ENCODE measurements at places on chromosomes 3 and 15.

DNA sequence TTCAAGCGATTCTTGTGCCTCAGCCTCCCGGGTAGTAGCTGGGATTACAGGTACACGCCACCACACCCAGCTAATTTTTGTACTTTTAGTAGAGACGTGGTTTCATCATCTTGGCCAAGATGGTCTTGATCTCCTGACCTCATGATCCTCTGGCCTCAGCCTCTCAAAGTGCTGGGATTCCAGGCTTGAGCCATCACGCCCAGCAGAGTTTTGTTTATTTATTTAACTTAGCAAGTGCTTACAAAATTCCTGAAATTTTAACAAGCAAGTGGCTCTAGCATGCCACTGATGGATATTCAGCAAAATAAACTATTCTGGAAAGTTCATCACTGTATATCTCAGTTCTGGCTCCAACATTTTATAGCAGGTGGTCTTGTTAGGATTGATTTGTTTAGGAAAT lies 585.9 kb downstream of the OTOL1 start:
- no peak for DNase-seq

DNA sequence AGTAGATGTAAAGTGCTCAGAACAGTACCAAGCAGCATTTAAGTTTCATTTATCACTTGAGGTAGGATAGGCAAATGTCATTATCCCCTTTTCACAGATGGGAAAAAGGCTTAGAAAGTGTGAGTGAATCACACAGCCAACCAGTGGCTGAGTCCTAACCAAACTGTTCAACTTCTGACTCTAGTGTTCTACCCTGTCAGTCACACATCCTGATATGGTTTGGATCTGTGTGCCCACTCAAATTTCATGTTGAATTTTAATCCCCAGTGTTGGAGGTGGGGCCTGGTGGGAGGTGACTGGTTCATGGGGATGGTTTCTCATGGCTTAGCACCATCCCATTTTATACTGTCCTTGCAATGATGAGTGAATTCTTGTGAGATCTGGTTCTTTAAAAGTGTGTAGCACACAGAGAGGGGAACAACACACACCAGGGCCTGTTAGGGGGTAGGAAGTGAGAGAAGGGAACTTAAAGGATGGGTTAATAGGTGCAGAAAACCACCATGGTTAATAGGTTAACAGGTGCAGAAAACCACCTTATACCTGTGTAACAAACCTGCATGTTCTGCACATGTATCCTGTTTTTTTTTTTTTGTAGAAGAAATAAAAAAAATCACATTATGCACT lies 304.7 kb downstream of the SUCLG2 start:
- peak; percentile 89 for DNase-seq

GRCh38 chr3:63655519-63655918 lies 3.0 kb downstream of the SNTN start:
- DNase-seq: peak; percentile 68

GRCh38 chr3:195261925-195262324 lies 9.0 kb downstream of the XXYLT1 start:
- no peak for DNase-seq

GRCh38 chr15:98779463-98780071 lies 131.2 kb downstream of the IGF1R start:
- DNase-seq: peak; percentile 82

DNA sequence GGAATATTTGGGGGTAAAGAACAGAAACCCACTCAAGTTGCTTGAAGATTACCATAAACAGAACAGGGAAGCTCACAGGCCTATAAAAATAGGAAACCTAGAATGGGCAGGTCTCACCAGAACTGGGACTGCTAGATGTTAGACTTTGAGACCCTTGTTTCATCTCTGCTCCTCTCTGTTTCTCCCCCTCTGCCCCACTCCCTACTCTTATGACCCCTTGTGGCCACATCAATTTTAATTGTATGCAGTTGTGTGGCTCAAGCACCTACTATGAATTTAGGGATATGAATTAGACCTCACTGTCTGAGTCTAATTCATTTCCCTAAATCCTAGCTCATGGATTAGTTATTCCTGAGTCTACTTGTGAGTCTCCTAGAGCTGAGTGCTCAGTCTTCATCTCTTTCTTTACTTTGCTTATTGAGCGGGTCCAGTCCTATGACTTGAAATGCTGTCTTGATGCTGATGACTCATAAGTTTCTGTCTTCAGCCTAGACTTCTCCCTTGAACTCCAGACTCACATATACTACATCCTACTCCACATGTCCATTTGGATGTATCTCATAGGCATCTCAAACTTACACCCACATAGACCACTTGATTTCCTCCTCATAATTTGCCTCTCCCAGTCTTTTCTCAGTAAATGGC lies 78.7 kb downstream of the ITPR1 start:
- peak; percentile 17 for DNase-seq

DNA sequence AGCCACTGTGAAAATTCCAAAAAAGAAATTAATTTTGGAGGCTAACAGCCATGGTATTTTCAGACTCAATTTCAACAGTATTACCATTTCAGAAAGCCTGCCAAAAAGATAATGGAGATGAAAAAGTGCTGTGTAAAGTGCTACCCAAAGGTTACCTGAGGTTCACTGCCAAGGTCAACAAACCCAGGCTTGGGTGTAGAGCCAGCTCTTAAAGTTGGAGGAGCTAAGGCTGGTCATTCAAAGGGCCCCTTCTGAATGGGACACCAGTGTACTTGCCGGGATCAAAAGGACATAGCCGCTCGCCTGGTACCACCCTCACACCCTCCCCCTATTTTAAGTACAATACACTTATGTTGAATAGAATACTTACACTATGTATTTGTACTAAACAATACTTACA lies 64.5 kb downstream of the ETV5 start:
- no peak for DNase-seq

- DNase-seq: no peak
Measured at GRCh38 chr3:99126316-99126715, 224.8 kb upstream of the DCBLD2 start.

GRCh38 chr3:16516695-16517481 lies 3.4 kb upstream of the RFTN1 start:
- DNase-seq: peak; percentile 57

GRCh38 chr15:63474810-63475316 lies 29.5 kb upstream of the USP3 start:
- peak; percentile 97 for DNase-seq

DNA sequence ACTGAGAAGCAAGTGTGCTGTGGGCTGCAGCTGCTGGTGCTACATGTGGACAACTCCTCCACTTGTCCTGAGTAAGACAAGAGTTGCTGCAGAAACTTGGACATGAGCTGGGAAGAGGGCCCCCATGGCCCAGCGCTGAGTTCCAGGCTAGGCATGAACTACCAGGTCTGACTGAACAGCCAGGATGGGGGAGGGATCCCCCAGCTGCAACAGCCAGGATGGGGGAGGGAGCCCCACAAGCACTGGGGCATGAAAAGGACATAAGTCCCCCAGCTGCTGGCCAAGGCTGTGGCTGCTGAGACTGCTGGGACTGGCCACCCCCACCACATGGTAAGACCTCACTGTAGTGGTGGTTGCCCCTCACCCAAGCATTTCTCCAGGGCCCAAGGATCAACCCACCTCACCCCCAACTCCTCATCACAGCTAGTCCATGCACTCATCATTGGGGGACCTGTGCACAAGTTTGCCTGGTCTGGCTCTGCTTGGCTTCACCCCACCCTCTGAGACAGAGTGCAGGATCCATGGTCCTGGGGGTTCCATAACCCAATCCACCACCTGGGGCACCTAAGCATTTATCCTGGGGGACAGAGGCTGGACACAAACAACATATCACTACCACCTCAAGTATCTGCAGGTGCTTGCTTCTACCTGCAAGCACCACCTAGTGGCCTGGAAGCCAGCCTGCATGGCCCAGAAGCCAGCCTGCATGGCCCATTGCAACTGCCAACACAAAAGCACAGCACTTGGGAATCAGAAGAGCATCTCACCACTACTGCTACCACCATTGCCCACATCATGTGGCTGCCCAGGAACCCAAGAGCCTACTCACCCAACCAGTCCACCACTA lies 84.5 kb upstream of the STT3B start:
- peak; percentile 50 for DNase-seq

DNA sequence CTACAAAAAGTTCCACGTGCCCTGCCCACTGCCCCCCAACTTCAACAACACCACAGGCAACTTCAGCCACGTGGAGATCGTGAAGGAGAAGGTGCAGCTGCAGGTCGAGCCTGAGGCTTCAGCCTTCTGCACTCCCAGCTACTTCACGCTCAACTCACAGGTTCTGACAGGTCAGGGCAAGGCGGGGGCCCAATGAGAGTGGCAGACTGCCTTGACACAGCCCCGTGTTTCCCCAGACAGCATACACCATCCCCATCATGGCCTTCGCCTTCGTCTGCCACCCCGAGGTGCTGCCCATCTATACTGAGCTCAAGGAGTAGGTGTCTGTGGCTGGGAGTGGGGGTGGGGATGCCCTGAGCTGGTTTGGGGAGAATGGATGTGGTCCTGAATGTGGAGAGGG lies 12.6 kb downstream of the SLC38A3 start:
- no peak for DNase-seq

DNA sequence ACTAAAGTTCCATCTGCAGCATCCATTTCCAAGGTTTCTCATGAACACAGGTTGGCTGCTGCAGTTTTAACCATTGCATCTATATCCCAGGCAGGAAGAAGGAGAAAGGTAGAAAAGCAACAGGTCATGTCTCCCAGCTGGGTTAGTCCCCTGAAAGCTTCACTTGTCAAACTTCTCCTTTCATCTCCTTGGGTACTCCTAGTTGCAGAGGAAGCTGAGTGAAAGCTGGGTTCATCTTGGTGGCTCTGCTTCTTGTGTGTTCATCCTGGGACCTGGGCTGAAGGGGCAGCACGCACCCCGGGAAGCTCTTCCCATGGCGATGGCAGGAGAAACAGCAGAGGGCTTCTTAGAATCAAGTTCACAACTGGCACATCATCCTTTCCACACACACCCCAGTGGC lies 61.3 kb upstream of the NR2C2 start:
- no peak for DNase-seq

GRCh38 chr15:40232625-40233070 lies 6.2 kb upstream of the PAK6 start:
- DNase-seq: no peak

- no peak for DNase-seq
Measured at GRCh38 chr3:195005251-195005620, 265.7 kb downstream of the XXYLT1 start.

DNA sequence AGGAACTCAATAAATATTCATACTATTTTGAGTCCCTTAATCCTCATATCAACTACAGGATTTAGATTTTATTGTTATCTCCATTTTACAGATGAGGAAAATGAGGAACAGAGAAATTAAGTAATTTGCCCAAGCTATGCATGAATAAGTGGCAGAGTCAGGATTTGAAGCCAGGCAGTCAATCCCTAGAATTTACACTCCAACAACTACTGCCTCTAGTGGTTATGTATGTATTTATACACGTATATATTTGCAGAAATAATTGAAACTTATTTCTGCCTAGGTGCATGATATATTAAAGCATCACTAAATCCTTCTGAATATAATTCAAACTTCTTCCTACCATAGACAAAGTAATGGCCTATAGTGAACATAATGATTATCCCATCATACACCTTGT lies 137.4 kb downstream of the SERPINI1 start:
- DNase-seq: no peak

GRCh38 chr15:71716990-71717389 lies 93.4 kb upstream of the NR2E3 start:
- DNase-seq: peak; percentile 27

DNA sequence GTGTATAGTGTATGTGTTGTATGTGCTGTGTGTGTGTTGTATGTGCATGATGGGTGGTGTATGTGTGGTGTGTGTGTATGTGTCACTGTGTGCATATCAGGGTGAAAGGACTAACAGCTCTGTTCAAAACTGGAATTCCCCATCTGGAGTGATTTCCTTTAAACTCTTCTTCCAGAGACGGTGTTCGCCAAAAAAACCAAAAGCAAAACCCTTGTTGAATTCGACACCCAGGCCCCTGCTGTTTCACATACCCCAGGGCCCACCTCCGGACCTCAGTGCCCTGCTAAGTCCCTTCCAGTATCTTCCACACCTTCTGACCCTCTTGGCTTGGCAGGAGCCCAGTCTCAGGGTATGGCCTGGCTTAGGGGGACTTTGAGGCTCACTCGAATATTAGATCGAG lies 44.9 kb upstream of the SEC13 start:
- DNase-seq: peak; percentile 7

DNA sequence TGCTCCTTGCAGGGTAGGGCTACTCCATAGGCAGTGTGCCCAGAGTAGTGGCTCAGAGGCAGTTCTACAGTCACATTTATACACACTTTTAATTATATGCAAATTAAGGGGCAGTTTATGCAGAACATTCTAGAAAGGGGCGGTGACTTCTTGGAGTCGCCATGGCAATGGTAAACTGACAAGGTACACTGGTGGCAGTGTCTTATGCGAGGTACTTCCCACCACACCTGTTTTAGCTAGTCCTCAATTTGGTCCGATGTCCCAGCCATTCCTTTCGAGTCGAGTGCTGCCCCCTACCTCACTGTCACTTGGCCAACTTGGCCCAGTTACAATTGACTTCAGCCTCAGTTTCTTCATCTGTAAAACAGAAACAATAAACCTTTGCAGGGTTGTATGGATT lies 3.8 kb upstream of the IRAK2 start:
- no peak for DNase-seq

- DNase-seq: peak; percentile 51
Measured at GRCh38 chr15:88187195-88187594, 69.3 kb downstream of the NTRK3 start.

- DNase-seq: no peak
Measured at GRCh38 chr15:33396475-33396874, 85.7 kb downstream of the RYR3 start.

DNA sequence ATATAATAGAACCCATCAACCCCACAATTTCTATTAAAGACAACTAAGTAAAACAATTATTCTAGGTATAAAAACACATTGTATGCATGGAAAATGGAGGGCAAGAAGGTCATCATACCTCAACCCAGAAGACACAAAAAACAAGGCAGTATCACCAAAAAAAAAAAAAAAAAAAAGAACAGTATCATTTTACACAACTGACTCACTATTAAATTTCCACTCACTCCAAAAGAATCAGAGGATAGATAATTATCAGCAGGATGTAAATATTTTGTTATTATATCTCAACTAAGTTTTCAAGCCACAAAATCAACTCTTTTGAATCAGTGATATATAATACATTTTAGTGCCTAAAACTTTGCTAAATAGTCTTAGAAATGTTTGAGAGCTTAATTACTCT lies 55.0 kb downstream of the CLASP2 start:
- DNase-seq: no peak

DNA sequence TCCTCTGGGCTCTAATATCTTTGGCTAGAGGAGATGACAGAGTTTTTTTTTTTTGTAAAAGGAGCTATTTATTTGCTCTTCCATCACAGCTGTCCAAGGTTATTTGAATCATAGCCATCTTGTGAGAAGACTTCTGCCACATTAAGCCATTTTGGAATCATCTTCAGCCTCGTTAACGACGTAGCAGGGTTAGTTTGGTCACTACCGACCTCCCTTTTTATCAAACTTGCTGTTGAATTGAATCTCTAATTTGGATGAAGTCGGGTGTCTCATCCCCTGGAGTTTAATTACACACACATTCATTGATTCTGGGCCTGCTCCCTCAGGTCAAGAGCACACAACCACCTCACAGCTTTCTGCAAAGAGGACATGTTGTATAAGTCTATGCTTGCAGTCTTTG lies 238.7 kb downstream of the CPNE4 start:
- no peak for DNase-seq

Measured in kidney tubule cell (primary cell).